ENCODE measurements at places on chromosomes 3 and 15.
A peak's percentile ranks its signal among the peaks of the same experiment; 100 is the strongest.

GRCh38 chr3:90035643-90036042, 928.2 kb downstream of the EPHA3 start:
- DNase-seq = no peak

- DNase-seq = no peak
Observed at GRCh38 chr3:187013159-187013716, 82.9 kb downstream of the ST6GAL1 start.

GRCh38 chr3:100401674-100402041, 319 bp downstream of the LNP1 start:
- DNase-seq = no peak

DNA sequence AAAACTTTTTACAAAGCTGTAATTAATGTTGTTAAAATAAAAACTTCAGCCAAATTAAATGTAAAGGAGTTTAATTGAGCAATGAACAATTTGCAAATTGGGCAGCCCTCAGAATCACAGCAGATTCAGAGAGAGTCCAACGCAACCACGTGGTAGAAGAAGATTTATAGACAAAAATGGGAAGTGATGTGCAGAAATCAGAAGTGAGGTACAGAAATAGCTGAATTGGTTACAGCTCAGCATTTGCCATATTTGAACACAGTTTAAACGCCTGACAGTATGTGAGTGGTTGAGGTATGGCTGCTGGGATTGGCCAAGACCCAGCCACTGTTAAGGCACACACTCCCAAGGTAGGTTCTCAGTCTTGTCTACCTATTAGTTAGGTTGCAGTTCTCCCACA, 14.4 kb upstream of the PLA2G4D start:
- no peak for DNase-seq

- no peak for DNase-seq
Observed at GRCh38 chr3:100023595-100023994, 90.7 kb downstream of the FILIP1L start.

- no peak for DNase-seq
Observed at GRCh38 chr3:185992831-185993374, 55.1 kb upstream of the TRA2B start.

- no peak for DNase-seq
Observed at GRCh38 chr3:23928524-23928923, 11.6 kb downstream of the RPL15 start.

GRCh38 chr15:70480196-70480856, 283.0 kb downstream of the UACA start:
- no peak for DNase-seq

- no peak for DNase-seq
Observed at GRCh38 chr15:38029736-38030135, 95.3 kb downstream of the TMCO5A start.

- no peak for DNase-seq
Observed at GRCh38 chr3:22859618-22860017, 343.5 kb upstream of the UBE2E2 start.

GRCh38 chr3:177410730-177411129, 213.4 kb upstream of the TBL1XR1 start:
- no peak for DNase-seq

- DNase-seq = no peak
Observed at GRCh38 chr3:2879023-2879422, 231.2 kb downstream of the IL5RA start.

- no peak for DNase-seq
Observed at GRCh38 chr3:67647390-67647878, 7.0 kb downstream of the SUCLG2 start.

- no peak for DNase-seq
Observed at GRCh38 chr3:64064804-64065203, 41.5 kb upstream of the PSMD6 start.

DNA sequence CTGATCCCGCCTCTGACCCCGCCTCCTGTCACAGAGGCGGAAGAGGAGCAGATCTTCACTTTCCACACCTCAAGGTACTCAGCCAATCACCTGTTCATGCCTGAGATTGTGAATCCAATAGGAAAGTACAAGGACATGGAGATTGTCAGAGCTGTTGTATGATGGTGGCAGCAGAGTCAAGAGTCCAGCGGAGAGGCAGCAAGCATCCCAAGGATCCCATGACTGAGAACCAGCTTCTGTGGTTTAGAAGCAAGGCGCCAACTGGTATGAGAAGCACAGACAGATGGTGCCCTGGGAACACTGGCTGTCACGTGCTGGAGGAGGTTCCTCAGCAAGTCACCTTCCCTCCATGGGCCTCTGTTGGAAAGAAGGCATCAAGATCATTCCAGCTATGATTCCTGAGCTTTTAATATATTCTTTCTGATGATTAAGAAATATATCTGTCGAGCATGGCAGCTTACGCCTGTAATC, 93.9 kb downstream of the CPN2 start:
- no peak for DNase-seq

DNA sequence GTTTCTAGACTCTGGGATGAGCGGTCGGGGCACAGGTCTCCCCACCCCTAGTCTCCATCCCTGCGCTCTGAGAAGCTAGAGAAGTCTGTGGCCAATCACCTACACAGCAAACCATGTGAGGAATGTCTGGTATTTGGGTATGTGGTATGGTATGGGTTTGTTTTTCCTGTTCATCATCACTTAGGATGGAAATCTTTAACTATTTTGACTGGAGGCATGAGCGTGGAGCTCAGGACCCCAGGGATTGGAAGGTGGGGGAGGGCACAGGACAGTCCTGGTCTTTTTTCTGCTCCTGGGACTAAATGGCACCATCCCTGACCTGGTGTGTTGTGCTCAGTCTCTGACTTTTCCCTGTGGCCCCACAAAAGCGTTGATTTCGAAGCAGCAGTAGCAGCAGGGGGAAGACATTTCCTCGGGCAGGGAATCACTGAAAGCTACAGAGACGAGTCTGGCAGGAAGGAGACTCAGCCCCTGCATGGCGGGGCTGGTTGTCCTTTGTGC, 191.7 kb upstream of the TPM1 start:
- no peak for DNase-seq

GRCh38 chr3:11155341-11156025, 1.2 kb downstream of the HRH1 start:
- DNase-seq = peak; percentile 87

DNA sequence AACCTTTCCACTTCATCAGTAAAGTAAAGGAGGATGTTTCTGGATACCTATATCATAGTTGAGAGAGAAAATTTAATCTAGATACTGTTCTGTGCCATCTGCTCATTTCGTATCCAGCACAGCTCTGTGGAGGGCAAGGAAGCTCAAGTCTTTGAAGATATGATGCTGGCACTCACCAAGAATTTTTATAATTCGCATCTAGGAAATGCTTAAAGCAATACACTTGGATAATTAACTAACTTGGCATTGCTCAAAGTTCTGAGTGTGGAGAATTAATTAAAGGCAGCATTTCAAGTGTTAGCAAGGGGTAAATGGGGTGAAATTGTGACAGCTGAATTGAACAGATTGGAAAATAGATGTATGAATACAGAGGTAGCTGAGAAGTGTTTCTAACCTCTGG, 213.2 kb downstream of the KCNMB2 start:
- no peak for DNase-seq

- peak; percentile 45 for DNase-seq
Observed at GRCh38 chr3:101849714-101850245, 466 bp downstream of the NFKBIZ start.

GRCh38 chr3:184155644-184156521, 706 bp downstream of the DVL3 start:
- peak; percentile 46 for DNase-seq

DNA sequence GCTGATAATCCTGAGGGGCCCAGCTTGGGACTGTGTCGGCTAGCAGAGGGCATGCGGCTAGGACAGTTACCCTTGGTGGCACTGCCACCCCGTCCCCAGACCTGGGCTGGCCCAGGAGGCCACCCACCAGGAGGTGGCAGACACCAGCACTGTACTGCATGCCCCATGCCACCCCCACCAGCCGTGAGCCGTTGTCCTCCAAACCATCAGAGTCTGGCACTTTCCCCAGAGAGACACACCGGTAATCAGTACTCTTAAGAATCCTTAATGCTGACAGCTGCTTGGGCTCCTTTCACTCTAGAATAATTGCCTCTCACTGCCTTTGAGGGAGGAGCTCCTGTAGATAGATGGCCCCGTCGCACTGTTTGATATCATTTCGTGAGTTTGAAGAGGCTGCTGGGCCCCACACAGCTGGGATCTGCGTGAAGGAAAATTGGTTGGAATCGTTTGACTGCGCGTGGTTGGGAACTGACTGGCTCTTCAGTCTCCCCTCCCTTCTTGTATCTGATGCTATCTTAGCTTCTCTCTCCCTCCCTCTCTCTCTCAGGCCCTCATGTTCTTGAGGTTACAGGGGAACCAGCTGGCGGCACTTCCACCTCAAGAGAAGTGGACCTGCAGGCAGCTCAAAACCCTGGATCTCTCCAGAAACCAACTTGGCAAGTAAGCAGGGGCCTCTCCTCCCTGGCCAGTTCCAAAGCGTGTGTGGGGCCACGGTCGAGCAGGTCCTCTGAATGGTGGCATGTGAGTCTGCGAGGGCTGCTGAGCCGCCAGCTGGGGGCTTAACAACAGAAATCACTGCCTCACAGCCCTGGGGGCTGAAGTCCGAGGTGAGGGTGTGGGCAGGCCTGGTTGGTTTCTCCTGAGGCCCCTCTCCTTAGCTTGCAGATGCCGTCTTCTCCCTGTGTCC, 94.9 kb downstream of the LRRK1 start:
- peak; percentile 33 for DNase-seq

GRCh38 chr3:127821394-127821793, 921 bp downstream of the MGLL start:
- DNase-seq = no peak

DNA sequence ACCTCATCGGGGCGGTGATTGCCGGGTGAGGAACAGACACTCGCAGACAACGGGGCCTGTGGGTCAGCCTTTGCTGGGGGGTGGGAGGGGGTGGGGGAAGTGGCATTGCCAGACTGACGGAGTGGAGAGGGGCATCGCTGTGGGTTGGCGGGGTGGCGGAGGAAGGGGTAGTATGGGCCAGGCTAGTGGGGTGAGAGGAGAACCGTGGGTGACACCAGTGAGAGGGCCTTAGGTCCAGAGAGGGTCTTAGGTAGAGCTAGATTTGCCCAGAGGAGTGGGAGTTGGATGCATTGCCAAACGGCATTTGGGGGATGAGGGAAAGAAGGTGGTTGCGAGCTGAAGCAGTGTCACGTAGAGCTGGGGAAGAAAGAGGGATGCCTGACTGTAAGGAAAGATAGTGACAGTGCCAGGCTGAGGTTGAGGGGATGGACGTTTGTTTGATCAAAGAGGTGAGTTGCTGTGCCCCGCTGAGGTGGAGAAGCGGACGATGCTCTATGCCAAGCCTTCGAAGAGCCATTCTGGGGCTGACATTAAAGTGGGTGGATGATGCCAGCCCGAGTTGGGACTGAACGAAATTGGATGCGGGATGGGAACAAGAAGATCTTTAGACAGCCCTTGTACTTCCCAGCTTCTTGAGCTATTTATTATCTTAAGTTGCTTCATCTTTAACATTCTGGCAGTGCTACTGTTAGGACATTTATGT, 572 bp downstream of the DNAJB11 start:
- DNase-seq = no peak

GRCh38 chr3:79587150-79587549, 180.6 kb downstream of the ROBO1 start:
- DNase-seq = no peak

- DNase-seq = no peak
Observed at GRCh38 chr3:55185380-55185779, 257.5 kb upstream of the LRTM1 start.

DNA sequence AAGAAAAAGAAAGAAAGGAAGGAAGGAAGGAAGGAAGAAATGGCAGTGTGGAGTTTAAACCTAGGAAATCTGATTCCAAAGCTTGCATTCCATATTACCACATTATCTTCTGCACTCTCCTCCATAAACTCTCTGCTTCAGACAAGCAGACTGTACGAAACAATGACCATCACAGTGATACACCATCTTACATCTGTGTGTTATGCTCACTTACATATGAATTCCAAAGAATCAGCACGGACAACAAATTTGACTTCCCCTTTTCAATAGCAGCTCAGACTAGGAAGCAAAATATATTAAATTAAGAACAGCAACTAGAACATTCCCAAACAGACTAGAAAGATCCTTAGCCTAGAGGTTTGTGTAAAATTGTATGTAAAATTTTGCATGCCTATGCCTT, 18.0 kb upstream of the PPM1L start:
- DNase-seq = no peak

DNA sequence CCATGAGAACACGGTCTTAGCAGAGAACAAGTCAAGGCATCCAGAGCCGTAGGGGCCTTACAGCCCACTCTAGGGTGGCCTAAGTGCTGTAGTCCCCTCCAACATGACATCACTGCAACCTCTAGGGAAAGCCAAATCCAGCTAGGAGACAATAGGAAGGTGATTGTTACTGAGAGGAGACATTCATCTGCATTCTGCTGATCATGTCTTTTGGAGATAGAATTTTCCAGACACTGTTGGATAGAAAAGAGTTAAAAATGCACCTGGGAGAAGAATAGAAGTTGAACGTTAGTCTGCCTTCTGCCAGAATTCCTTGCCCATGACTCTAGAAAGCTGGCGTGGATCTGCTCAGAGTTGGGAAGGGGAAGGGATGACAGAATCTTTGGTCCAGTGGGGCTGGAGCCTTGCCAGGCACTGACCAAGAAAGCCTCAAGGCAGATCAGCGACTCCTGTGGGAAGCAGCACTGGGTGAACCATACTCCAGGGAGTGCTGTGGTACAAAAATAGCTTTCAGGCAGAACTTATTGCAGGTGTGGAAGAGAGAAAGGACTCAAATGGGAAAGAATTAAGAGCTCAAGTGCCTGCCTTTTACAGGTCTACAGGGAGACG, 44.8 kb upstream of the RAF1 start:
- DNase-seq = no peak

DNA sequence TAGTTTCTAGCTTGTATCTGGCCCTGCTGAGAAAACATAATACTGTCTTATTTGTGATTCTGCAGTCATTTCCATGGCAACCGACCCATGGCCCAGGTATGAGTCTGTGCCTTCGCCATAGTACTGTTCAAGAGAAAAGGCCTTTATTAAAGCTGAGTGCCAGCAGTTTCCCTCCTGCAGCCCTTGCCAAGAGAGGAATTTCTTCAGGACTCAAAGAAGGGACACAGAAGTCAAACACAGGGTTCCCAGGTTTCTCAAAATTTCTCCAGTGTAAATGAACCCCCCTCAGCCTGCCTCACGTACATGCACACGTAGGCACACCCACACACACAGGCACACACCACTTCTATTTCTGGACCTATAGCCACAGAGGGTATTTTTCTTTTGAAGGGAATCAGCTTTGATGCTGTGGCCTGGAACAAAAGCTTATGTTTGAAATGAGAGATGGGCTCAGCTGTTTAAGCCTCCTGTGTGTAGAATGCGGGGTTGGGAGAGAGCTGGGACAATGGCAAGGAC, 269.2 kb downstream of the PDCD6IP start:
- no peak for DNase-seq

- no peak for DNase-seq
Observed at GRCh38 chr15:31932576-31932975, 97.7 kb upstream of the CHRNA7 start.
